WERI-Rb-1 (cell line): ENCODE measurements at places on chromosomes 4 and X.
A peak's percentile ranks its signal among the peaks of the same experiment; 100 is the strongest.

- DNase-seq = no peak
These were observed 182.7 kb upstream of the FAT4 start for GRCh38 chr4:125131891-125132680.

DNA sequence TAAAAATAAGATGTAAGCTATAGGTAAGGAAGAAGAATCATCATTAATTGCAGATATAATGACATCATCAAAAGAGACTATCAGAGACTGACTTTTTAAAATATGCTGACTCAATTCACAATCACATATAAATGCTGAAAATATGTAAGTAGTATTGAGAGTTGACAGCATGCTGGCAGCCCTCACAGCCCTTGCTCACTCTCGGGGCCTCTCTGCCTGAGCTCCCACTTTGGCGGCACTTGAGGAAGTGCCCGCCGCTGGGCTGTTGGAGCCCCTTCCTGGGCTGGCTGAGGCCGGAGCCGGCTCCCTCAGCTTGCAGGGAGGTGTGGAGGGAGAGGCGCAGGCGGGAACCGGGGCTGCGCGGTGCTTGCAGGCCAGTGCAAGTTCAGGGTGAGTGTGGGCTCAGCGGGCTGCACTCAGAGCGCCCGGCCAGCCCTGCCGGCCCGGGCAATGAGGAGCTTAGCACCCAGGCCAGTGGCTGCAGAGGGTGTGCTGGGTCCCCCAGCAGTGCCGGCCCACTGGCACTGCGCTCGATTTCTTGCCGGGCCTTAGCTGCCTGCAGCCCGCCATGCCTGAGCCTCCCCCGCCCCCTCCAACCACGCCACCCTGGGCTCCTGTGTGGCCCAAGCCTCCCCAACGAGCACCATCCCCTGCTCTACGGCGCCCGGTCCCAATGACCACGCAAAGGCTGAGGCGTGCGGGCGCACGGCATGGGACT, 68.9 kb downstream of the RAB28 start:
- no peak for DNase-seq

GRCh38 chr4:79576429-79576753, 168.4 kb upstream of the GK2 start:
- DNase-seq = peak; percentile 66

DNA sequence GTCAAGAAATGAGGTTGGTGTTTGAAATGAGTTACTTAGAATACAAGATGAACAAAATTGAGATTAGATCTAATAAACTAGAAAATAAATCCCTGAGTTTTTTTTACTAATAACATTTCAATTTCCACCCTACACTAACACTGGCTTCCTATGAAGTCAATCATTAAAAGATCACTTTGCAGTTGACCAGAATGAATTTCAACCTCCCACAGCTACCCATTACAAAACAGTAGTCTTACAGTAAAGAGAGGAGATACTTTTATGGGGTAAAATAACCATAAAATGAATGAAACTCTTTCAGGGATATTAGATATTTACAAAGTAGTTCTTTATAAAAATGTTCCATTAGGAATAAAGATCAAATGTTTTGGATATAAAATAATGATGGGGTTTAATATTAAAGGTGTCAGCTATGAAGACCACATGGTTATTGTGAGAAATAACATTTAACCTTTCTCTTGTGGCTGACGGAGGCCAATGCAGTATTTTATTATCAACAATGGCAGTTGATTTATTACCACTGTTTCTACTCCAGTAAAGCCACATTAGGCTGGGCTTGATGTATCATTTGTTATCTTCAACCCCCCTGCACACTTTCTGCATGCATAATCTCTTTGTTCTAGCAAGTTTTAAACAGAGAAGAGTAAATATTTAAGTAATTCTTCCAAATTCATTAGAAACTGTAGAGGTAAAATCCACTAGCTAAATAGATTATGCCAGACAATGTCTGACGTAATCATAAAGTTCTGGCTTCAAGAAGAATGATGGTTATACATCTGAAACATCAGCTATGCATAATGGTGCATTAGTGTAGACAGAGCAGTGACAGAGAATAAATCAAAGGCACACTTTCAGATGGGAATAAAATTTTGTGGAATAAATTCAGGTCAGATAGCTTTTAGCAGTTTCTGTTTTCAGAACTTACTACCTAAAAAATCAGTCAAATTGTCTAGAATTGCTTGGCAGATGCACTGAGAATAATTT, 516.6 kb downstream of the PCDH18 start:
- no peak for DNase-seq

- DNase-seq = no peak
These were observed 666.4 kb upstream of the NR3C2 start for GRCh38 chr4:149108626-149109025.

GRCh38 chr4:19123681-19124080, 1102.1 kb upstream of the LCORL start:
- no peak for DNase-seq

- DNase-seq = no peak
These were observed 163.2 kb upstream of the INTU start for GRCh38 chr4:127469542-127469941.

DNA sequence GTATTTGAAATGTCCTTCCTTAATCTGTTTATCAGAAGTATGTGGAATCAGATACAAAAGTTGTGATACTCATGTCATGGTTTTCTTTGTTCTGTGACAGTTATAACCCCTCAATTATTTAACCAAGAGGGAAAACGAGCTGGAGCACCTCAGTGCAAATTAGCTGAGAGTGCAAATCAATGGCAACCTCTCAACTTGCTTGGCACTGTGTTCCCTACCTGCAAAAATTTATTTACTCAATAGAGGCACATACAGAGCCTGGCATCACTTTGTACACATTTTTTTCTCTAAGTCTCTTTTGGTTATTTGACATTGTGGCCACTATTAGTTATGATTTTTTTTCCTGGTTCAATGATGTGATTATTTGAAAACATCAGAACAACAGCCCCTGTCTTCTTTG, 186.2 kb downstream of the STIM2 start:
- DNase-seq = no peak

DNA sequence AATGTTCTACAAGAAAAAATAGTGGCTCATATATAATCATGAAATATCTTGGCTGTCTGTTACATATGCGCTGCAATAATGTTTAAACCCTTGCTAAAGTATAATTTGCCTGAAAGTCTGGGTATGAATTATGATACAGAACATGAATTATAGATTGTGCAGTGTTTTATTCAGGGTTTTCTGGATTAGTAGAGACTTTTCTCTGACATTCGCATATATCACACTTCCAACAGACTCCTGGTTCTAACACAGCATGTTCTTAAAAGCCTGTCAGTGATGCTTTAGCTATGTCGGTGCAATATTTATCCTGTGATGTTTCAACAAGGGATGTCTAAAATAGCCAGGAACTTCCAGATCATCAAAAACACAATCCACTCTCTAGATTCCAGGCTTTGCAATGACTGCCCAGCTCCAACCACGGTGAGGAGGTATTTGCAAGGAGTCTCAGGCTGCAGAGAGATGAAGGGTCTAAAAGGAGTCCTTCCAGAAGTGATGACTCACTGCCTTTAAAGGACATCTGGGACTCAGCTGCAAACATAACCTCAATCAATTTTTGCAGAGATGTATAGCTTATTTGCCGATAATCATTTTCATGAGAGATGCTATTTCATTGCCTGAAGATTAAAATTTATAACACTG, 69.4 kb downstream of the RWDD4 start:
- DNase-seq = no peak

DNA sequence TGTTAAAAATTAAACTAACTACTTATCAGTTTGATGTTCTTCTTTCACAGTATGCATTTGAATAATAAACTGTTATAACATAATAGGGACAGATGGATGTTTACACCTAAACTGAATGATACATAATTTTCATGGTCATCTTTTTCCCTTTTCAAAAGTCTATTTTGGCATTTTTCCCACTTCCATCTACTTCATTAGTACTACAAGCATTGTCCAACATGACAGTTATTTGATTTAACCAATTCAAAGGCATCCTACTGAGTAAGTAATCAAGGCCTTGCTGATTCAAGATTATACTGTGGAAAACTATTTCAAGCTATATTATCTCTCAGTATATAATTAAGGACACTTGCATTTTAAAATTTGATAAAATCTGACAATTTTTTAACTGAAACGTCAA, 212.9 kb downstream of the FAT4 start:
- no peak for DNase-seq

DNA sequence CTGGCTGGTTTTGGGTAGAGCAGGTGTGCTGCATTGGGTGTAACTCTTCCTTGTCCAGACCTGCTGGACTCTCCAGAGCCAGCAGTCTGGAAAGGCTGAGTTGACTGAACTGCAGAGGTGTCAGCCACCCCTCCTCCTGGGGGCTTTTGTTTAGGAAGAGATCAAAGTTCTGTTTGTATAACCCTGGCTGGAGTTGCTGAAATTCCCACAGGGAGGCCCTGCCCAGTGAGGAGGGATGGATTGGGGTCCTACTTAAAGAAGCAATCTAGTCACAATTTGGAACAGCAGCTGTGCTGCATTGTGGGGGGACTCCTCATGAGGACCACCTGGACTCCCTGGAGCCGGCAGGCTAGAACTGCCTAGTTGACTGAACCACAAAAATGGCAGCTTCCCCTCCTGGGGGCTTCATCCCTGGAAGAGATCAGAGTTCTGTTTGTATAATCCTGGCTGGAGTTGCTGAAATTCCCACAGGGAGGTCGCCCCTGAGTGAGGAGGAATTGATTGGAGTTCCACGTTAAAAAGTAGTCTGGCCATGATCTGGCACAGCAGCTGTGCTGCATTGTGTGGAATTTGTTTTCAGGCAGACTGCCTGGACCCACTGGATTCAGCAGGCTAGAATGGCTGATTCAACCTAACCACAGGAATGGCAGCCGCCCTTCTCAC, 264.9 kb upstream of the ZC4H2 start:
- DNase-seq = no peak
